ENCODE measurements at places on chromosomes 7 and 10.

- DNase-seq = no peak
Measured at GRCh38 chr7:26397332-26397731, 105.7 kb downstream of the SNX10 start.

GRCh38 chr7:45176886-45177731 is 19.5 kb downstream of the RAMP3 start:
- DNase-seq = no peak

- no peak for DNase-seq
Measured at GRCh38 chr7:157318015-157318706, 18.6 kb upstream of the DNAJB6 start.

- DNase-seq = no peak
Measured at GRCh38 chr10:24519950-24520349, 203.7 kb downstream of the ARHGAP21 start.

Measured in dorsolateral prefrontal cortex (tissue), 122 donors.